ENCODE measurements at places on chromosomes 7 and 10.
A peak's percentile ranks its signal among the peaks of the same experiment; 100 is the strongest.

DNA sequence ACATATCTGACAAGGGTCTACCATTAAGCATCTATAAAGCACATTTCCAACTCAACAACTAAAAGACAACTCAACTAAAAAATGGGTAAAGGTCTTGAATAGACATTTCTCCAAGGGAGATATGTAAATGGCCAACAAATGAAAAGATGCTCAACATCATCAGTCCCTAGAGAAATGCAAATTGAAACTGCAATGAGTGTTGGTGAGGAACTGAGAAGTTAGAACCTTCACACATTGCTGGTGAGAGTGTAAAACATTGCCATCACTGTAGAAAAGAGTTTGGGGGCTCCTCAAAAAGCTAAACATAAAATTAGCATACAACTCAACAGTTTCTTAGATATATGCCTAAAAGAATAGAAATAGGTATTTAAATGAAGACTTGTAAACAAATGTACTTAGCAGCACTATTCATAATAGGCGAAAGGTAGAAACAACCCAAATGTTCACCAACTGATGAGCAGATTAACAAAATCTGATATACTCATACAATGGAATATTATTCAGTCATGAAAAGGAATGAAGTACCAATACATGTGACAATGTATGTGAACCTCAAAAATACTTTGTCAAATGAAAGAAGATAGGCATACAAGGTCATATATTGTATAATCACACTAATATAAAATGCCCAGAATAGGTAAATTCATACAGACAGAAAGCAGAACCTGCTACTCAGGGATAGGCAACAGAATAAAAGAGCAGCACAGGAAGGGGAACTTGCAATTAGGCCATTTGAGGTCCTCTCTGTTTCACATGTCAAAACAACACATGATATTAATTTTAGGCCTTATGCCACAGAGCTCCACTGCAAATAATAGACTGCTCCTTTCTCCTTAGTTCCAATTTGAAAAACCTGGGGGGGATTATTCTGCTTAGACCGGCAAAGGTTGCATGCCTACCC, 10.6 kb upstream of the LRRC72 start:
- DNase-seq, result no peak

GRCh38 chr10:14567421-14567820, 207.3 kb downstream of the FAM107B start:
- DNase-seq, result no peak

DNA sequence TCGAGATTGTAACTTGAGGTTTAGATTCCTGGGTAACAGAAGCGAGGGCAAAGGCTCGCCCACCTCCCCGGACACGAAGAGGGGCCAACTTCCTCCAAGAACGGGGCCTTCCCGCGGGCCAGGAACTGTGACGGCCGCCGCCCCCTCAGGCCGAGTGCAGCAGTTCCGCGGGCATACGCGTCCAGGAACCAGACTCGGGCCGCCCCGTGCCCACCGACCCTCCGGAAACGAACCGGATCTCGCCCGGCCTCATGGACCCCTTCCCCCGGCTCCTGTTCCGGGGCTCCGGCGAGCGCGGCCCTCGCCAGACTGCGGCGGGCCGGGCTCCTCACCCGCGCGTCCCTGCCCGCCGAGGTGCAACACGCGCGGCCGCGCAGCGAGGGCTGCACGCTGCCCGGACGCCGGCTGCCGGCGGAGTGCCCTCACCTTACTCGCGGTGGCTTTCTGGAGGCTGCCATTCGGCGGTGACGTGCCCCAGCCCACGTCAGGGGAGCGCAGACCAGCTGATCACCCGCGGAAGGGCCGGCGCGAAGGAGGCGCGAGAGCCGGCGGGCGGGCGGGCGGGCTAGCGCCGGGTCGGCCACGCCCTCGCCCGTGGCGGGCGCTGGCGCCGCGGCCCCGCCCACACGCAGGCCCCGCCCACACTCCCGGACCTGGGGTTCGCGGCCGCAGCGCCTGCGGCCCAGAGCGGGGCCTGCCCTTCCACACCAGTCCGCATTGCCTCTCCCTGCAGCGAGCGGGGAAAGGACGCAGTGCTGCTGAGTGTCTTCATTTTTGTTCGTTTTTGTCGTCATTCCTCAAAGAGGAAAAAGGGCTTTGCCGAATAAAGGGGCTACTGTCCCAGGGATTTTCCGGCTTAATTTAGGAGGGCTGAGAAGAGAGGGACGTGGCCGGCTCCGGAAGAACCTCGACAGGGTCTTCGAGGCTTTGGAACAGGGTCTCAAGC, at the start of gene XPNPEP1:
Gene XPNPEP1, minus strand, starts transcription at position 536 of the 946 bp plus-strand sequence. Its CDS starts 78 bp downstream, at position 458.
- peak; percentile 75 for DNase-seq

GRCh38 chr10:44143556-44143955, 241.3 kb downstream of the CXCL12 start:
- DNase-seq, result no peak

DNA sequence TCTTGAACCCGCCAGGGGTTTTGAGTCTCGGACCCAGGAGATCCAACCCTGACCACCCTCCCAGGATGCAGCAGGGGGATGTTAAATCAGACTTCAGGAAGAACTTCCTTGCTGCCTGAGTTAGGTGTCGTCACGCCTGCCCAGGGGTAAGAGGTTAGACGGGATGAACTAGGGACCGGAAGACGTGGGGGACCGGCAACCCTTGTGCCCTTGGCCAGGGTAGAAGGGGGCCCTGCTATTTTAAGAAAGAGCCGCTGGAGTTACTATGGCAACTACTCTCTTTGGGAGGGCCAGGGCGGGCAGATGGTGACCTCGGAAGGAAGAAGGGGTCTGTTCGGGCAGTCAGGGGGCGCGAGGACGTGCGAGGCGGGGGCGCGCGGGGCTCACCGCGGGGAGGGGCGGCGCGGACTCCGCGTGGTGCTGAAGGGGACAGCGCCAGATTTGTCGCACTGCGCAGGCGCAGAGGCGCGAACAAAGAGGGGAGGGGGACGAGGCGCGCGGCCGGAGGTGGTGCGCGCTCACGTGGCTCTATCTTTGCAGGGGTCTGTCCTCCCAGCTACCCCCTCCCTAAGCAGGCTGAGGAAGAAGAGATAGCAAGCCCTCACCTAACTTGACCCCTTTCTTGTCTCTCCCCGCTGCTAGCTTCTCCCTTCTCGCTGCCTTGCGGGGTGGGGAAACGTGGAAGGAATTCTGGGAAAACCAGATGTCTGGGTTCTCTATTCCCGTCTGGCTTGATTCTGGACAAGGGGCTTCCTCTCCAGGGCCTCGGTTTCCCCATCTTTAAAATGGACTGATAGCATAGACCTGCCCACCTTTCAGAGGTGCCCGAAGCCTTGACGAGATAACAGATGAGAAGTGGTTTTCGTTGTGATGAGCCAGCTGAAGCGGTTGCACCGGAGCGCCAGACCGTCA, 940 bp upstream of the PSD start:
- DNase-seq, result peak; percentile 63

GRCh38 chr7:49371771-49372170, 401.7 kb upstream of the VWC2 start:
- no peak for DNase-seq

DNA sequence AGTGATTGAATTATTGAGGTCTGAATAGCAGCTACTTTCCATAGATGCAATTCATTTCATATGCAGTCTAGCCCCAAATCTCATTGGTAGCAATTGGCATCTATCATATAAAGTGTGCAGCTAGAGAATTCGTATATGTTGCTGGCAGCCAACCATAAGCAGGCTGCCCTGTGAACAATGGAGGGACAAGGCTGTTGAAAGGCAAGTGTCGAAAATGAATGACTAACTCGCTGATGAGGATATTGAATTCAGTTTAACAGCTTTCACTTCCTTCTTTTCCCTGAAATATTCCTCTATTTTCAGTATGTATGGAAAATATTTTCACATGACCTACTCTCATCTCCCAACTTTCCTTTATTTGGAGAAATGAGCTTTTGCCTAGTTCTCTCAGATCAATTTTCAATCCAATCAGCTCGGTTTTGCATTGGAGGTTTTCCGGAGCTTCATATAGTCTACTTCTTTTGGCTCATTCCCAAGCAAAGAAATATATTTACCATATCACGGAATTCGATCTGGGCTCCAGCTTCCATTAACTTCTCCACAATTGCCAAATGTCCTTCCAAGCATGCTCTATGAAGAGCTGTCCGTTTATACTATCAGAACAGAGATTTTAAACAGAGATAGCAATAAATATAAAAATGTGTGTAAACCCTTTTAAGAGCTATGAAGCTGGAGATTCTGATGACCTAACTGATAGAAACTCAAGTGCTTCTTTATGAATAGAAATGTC, 3.5 kb downstream of the ANKRD1 start:
- DNase-seq, result no peak

DNA sequence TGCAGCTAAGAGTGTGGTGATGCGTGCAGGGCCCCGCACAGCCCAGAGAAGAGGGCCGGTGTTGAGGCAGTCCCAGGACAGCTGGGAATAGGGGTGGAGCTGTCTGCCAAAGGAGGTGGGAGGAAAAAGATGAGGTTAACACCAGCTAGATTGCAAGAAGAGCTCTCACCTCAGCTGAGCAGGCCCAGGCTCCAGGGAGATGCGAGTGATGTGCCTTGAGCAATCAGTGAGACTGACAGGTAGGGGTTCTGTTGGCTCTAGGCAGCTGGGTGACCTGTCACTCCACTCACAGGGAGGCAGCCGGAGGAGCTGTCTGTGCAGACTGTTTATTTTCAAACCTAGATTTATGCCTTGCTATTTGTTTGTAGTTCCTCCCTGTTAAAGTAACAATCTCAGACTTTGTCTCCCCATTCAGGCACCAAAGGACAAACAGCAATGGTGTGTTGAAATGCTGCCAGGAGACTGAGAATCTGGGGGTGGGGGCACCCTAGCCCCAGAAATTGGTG, 205.1 kb upstream of the CXCL12 start:
- no peak for DNase-seq
